ENCODE measurements at places on chromosomes 4 and X.

DNA sequence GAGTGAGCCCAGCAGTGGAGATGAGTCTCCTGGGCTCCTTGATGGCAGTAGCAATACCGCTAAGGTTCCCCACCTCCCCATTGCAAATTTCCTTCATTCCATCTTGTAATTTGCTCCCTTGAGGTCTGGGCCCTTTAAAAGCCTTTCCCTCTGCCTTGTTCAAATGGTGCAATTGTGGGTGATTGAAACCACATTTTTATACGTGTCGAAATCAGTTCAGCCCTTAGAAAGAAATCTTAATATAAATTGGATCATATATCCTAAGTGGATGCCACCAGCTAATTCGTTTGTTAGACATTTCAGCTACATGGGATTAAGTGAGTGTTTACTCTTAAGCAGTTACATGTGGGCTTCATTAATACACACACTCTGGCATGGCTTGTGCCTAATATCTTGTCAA lies 68.6 kb downstream of the NHS start:
- DNase-seq: no peak

- DNase-seq: no peak
These were observed 136.2 kb downstream of the TBC1D19 start for GRCh38 chr4:26719954-26720552.

DNA sequence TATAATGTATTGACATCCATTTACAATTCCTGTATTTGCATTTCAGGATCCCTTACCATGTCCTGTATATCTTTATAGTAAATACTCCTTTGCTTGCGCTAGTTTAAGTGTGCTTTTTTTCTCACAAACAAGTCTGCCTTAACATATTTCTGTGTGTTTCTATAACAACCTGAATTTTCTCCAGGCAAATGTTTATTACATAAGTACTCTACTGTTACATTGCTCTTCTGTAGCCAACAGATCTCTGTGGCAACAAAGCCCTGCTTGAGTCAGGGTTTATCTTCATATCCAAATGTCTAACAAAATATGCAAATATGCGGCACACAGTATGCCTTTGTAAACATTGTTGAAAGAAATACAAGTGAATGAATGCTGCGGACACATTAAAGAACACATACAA lies 625.5 kb downstream of the TLL1 start:
- DNase-seq: no peak

GRCh38 chrX:47091149-47091775 lies 13.0 kb downstream of the RGN start:
- DNase-seq: no peak

DNA sequence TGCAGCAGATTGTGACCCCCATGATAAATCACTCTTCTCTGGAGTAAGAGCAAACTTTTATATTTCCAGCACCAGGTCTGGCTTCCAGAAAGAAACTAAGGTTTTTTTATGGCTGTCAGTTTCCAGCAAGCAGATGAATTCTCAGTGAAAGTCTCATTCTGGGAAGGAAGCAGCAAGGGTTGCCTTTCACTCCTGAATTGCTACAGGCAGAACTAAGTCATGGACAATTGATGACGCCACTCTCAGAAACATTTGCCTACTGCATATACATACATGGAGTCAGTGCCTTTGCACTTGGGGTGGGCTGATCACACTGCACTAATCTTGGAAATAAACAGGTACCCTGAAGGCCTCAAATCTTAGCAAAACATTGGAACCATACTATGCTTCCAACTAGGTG lies 80.0 kb downstream of the IL21 start:
- DNase-seq: no peak

- DNase-seq: no peak
These were observed 595.6 kb upstream of the TENM3 start for GRCh38 chr4:181647396-181648147.

GRCh38 chr4:184812199-184812542 lies 13.6 kb downstream of the ACSL1 start:
- no peak for DNase-seq

DNA sequence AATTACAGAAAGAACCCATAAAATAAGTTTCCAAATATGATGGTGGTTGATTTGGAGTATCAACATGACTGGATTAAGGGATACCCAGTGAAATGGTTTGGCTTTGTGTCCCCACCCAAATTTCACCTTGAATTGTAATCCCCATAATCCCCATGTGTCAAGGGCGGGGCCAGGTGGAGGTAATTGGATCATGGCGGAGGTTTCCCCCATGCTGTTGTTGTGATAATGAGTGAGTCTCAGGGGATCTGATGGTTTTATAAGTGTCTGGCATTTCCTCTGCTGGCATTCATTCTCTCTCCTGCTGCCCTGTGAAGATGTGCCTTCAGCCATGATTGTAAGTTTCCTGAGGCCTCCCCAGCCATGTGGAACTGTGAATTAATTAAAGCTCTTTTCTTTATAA lies 39.1 kb downstream of the WDFY3 start:
- DNase-seq: no peak

GRCh38 chrX:68238568-68238967 lies 194.7 kb downstream of the OPHN1 start:
- DNase-seq: no peak

DNA sequence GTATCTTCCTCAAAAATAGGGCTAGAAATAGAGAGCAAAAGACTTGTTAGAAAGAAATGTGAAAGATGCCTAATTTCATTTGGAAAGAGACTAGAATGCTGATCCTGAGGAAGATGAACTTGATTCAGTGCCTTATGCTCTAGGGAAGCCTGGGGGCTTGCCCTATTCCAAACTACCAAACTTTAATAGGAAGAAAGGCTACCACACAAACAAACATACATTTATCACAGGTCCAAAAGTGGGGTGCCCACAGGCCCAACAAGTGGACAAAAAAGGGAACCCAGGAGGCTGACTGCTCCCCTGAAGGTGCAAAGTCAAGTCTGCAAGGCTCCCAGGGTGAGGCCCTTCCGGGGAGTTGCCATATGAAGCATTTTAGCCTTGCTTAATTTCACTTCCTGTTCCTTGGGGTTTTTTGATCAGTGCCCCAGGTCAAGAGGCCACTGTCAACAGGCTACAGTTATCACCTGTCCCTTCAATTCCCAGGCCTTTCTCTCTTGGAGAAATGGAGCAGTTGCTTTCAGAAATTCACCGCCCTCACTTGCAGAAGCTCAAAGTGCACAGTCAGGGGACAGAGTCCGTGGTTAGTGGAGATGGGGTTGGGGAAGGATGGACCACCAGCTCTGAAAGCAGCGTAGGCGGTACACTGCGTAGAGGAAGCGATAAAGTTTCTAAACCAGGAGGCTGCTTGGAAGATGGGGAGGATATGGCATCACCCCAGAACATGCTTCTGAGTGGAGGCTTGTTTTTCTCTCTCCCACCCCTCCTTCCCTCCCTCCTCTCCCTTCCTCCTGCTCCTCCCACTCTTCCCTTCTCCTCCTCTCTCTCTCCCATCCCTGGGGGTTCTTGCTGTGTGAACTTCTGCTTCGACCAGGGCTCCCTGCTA lies 36.4 kb downstream of the TMEM154 start:
- no peak for DNase-seq

DNA sequence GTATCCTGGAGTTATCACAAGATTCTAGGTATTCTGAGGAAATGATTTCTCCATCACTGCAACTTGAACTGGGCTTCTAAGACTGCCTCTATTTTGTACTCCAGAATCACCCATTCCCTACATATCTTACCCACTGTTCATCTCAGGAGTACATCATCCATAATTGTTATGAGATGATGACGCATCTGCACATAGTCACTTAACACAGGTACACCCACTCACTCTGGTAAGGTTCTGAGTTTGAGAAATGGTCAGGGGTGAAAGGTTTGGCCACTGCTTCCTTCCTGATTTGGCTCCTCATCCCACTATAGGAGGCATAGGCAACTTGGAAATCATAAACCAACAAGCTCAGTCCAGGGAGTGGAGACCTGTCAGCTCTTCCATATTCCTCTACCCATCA lies 143.9 kb downstream of the GLRA2 start:
- no peak for DNase-seq

DNA sequence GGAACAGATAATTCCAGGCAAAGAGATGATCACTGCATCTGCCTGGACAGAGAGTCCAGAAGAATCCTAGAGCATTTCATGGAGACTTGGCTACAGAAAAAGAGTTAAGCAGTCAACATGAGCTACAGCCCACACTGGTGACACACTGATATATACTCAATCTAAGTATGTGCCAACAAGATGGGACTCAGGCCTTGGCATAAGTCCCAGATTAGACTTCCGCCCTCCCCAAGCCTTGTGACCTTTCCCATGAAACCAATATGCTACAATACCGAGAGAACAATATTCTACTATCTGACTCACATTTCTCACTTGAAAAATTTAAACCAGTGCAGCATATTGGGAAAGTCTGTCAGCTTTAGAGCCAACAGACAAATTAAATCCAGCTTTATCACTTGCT lies 65.7 kb upstream of the SLITRK2 start:
- no peak for DNase-seq

GRCh38 chr4:140849526-140849925 lies 93.3 kb upstream of the TBC1D9 start:
- DNase-seq: no peak

- no peak for DNase-seq
These were observed 21.4 kb downstream of the GRSF1 start for GRCh38 chr4:70818173-70818855.

DNA sequence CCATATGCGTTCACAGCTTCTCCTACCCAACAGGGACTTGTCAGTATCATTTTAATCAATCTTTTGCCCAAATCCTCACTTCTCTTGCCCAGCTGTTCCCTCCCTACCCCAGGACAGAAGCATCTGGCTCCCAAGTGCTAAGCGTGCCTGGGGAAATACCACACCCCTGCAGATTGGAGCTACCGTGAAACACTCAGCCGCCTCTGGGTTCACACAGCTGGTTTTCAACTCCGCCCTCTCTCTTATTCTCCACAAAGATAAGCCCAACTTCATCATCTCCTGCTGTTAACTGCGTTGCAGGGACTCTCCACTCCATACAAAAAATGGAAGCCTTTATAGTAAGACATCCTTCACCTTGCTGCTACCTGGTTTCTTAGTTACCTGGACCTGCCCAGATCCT lies 147.3 kb upstream of the FTHL17 start:
- DNase-seq: no peak

DNA sequence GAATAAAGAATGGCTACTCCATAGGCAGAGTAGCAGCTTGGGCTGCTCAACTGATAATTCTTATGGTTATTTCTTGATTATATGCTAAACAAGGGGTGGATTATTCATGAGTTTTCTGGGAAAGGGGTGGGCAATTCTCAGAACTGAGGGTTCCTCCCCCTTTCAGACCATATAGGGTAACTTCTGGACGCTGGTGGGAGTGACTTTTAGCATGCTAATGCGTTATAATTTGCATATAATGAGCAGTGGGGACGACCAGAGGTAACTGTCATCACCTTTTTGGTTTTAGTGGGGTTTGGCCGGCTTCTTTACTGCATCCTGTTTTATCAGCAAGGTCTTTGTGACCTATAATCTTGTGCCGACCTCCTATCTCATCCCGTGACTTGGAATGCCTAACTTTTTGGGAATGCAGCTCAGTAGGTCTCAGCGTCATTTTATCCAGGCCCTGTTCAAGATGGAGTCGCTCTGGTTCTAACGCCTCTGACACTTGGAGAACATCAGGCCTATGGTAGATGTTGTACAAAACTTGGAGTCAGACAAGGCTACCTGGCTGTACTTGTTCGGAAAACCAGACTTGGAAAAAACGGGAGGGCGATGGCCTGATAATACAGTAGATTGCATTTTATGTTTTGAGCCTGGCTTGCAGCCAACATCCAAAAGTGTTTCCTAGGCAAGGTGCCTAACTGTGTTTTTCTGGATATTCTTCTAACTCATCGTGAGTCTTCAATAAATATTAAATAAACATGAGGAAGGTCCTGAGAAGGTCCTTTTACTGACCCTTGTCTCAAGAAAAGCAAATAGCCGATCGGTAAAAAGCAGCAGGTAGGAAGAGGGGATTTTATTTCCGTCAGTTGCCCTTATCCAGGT lies 1.8 kb upstream of the TMEM164 start:
- no peak for DNase-seq
